ENCODE measurements at places on chromosomes 7 and 10.

GRCh38 chr7:106583706-106584690 lies 77.0 kb downstream of the CCDC71L start:
- DNase-seq = no peak

- no peak for DNase-seq
Observed at GRCh38 chr10:88256013-88256680, 327.0 kb downstream of the RNLS start.

GRCh38 chr10:94156453-94156852 lies 162.7 kb downstream of the PLCE1 start:
- DNase-seq = no peak

GRCh38 chr10:11782793-11783557 lies 40.2 kb upstream of the PROSER2 start:
- DNase-seq = no peak

GRCh38 chr7:48085942-48086341 lies 3.1 kb upstream of the UPP1 start:
- no peak for DNase-seq

GRCh38 chr10:6135039-6135438 lies 46.2 kb downstream of the RBM17 start:
- no peak for DNase-seq

- DNase-seq = no peak
Observed at GRCh38 chr7:157614457-157615020, 277.7 kb downstream of the DNAJB6 start.

DNA sequence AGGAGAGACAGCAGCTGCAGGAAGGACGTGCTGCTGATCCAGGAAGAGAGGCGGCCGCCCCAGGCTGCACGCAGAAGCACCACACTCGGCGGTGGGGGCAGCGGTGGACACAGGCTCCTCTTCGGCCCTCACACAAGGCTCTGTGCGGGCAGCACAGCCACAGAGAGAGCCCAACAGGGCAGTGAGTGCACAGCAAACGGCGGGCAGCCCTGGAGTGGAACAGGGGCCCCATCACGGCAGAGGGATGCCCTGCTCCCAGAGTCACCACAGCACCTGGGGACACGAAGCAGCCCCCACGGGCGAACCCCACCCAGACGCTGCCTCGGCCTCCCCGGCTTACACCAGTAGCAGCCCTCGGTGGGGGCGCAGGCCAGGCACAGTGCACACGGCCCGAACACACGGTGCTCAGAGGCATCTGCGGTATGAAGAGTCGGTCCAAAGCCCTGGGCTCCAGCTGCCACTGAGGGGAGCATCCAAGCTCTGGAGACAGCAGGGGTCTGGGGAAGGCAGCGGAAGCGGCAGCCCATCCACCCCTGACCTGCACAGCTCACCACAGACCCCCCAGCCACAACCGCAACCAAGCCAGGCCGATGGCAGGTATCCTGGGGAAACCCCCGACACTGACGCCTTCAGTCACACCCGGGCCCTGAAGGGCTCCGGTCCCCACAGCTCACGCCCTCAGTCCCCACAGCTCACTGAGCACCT lies 16.8 kb downstream of the NUDT1 start:
- no peak for DNase-seq

DNA sequence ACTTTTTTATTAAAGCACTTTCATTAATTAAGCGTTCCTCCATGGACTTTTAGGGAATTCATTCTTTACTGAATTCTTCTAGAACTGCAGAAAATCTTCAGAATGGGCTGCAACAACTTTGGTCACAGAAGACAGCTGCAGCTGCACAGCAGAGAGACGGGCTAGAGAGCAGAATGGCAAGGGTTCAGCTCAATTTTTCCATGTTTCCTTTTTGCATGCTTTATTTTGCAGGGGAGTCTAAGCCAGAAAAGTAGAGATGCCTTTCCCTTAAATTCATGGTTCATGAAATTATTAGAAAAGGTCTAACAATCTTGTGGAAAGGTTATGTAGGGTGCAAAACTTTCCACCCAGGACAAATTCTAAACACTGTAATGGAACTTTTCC lies 15.4 kb upstream of the ANKRD1 start:
- DNase-seq = no peak

DNA sequence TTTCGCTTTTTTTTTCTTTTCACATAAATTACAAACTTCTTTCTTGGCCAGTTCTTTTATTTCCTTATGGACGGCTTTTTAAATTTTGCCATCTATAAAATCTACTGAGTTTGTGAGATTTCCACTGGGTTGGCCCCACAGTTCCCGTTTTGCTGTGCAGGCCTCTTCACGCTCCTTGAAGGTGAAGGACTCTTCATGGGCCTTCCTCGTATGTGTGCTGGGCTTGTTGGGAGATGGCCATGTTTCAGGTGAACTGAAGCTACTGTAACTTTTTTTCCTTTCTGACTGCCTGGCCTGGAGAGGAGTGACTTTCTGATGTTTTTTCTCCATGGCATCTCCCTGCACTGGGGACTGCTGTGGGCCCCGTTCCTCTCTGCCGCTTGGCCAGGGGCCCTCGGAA lies 262.4 kb downstream of the COBL start:
- no peak for DNase-seq

- DNase-seq = no peak
Observed at GRCh38 chr7:19290968-19291367, 145.7 kb upstream of the FERD3L start.

GRCh38 chr10:132832186-132832969 lies 46.4 kb upstream of the NKX6-2 start:
- DNase-seq = no peak

DNA sequence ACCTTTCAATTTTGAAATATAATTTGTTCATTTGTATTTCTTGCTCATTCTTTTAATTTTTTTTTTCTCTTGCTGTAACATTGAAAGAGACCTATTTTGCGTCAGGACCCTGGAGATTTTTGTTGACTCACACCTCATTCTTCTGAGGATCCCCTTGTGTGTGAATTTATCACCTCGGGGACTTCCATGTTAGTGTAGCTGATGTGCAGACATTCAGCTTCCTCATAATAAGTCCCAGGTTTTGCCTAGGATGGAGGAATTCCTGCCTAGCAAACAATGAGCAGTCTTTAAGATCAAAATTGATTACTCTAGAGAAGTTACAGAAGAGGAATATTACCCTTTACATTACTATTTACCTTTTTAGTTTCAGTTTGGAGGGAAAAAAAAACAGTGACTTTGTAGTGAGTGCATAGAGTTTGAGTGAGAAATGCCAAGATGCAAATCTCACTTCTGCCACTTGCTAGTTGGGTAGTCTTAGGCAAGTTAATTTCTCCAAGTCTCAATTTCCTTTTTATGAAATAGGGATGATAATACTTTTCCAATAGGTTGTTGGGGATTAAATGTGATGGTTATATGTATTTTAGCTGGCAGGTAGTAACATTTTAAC lies 14.3 kb downstream of the TES start:
- DNase-seq = no peak

- no peak for DNase-seq
Observed at GRCh38 chr7:154546946-154547587, 455.9 kb downstream of the PAXIP1 start.

- no peak for DNase-seq
Observed at GRCh38 chr7:6461946-6462550, 14.3 kb upstream of the DAGLB start.

DNA sequence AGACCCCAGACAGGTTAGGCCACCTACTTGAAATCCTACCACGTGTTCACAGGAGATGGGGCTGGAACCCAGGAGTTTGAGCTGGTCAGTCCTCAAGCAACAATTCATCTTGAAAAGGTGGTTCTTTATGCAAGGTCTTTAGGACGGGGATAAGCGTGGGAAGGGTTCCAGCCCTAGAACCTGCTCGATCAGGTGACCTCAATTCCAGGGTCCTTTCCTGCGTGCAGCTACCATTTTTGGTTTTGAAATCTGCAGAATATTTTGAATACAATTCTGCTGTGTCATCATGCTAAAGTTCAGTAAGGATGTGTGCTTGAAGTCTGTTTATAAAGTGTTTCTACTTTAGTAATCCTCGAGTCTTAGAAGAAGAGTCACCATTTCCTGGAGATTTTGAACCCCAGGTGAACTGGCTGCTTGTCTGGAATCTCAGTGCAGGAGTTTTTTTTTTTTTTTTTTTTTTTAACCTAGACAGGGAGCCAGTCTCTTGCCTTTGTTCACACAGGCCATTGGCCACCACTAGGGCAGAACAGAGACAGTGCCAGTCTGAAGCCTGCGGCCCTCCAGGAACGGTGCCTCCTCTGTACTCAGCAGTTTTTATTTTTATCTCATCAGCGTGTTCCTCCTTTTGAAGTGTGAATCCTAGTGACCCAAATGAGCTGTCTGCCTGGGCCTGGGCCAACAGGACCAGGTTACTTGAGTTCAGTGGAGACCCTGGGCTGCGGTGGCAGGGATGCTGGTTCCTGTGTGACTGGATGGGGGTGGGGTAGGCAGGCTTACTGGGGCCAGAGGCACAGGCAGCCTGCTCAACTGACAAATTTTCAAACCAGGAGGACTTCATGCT lies 54.6 kb downstream of the EEPD1 start:
- DNase-seq = no peak

DNA sequence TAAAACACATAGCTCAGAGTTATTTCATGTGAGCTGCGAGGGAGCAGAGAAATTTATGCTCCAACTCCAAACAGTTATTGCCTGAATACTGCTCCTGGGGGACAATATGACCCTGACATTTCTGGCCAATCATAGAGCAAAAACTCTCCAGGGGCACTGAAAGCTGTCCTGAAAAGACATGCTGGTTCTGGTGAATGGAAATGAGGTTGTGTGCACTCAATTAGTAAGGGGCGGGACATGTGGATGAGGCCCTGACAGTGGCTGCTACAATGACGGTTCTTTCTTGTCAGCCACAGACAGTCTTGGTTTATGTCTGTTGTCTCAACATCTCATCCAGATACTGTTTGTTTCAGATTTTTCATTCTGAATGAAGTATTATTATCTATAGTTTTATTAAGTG lies 151.8 kb downstream of the TWIST1 start:
- no peak for DNase-seq

- DNase-seq = no peak
Observed at GRCh38 chr7:34090816-34091215, 185.5 kb downstream of the BMPER start.

GRCh38 chr10:131396121-131397050 lies 84.9 kb upstream of the TCERG1L start:
- no peak for DNase-seq

DNA sequence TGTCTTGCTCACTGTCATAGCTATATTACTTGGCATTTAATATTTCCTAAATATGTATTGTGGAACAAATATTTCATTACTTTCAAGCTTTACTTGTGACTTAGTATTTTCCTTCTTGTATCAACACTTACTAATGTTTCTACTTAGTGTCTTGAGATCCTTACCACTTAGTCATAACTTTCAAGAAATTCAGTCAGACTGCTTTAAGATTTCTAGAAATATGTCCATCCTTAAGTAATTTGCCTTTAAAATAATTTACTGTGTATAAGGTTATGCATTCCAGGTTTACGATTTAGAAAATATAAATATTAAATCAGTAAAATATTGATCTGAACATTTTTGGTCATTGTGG lies 87.3 kb upstream of the CSTF2T start:
- no peak for DNase-seq

GRCh38 chr7:99451936-99452335 lies 13.2 kb downstream of the CPSF4 start:
- DNase-seq = no peak

GRCh38 chr10:74113546-74113945 lies 37.1 kb downstream of the AP3M1 start:
- DNase-seq = no peak

- DNase-seq = no peak
Observed at GRCh38 chr10:123800289-123800688, 91.3 kb downstream of the CPXM2 start.

GRCh38 chr7:152459724-152460251 lies 24.0 kb upstream of the KMT2C start:
- DNase-seq = no peak

- DNase-seq = no peak
Observed at GRCh38 chr10:130479146-130479545, 343.0 kb downstream of the GLRX3 start.

DNA sequence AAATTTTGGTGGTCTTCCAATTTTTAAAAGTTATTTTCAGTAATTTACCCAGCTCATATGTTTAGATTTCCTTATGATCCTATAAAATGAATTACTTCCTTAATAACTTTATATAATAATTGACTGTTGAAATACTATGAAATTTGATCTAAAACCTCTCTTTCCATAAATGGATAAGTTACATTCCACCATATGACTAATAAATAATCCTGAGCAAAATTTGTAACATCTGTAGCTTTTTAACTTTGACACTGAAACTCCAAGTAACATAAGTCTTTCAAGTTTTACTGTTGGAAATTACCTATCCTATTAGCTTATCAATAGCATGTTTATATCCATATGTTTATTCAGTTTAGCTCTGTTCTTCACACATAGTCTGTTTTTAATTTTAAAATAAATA lies 85.3 kb downstream of the HECTD2 start:
- DNase-seq = no peak

All from stimulated activated CD4-positive, alpha-beta T cell treated with anti-CD3 and anti-CD28 coated beads, TNF-alpha, amount 100 ng/mL, for 48 hours (primary cell).